ENCODE measurements at places on chromosomes 6 and 20.

DNA sequence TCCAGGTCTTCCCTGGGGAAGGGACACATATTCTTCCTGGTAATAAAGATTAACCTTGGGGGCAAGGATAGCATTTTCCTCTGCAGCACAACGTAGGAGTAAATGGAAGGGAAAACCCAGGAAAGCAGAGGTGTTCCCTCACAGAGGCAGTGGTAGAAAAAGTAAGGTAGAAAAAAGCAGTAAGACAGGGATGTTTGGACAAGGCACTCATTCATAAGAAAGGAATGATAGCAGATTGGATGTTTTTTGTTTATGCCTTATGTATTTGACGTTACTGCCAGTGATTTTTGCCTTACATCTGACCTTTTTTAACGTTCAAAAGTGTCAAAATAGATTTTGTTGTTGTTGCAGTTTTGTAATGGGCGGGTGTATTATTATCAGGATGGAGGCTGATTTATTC lies 395.0 kb downstream of the CDKAL1 start:
- DNase-seq = no peak
- H3K27me3 ChIP-seq = no peaks in the 10 kb centered on the region
- no peak overlapping the region for H3K4me3 ChIP-seq

DNA sequence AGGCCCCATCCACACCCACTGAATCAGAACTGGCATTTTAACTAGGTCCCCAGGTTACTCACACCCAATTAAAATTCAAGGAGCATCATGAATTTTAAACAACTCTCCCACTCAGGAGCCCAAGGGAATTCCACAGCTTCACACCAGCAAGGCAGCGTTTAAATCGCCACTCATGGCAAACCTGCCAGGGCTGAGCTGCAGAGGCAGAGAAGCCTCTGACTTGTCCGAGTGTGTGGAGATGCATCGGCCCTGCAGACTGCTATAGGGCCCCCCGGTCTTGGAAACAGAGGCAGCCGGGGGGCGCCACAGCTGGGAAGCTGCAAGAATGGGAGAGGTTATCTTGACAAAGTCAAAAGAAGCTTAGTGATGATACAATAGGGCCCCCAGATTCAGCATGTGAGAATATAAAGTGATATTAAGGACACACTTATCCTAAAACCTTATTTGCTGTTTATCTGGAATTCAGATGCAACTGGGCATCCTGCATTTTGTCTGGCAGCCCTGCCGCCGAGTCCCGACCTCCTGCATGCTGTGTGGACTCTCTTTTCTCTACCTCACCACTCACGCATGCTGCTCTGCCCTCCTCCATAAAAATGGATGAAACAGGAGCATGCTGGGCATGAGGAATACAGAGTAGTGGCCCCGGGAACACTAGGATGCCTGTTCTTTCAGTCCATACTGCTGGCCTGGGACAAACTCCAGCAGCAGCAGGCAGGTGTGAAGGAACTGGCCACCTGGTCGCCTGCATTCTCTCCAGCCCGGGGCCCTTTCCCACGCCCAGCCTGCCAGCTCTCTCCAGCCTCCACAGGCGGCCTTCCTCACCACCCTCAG lies 126.1 kb downstream of the PXDC1 start:
- DNase-seq = no peak
- no peaks in the 10 kb centered on the region for H3K27me3 ChIP-seq
- H3K36me3 ChIP-seq = no peaks in the 10 kb centered on the region
- H3K27ac ChIP-seq = no peak overlapping the region
- no peaks in the 10 kb centered on the region for H3K4me1 ChIP-seq

GRCh38 chr6:148885925-148886845 lies 139.4 kb downstream of the UST start:
- H3K4me1 ChIP-seq = peaks cover 47% of the 10 kb centered on the region
- no peak for DNase-seq
- no peaks in the 10 kb centered on the region for H3K36me3 ChIP-seq
- H3K27me3 ChIP-seq = no peaks in the 10 kb centered on the region

GRCh38 chr6:28896505-28897368 lies 27.0 kb downstream of the TRIM27 start:
- no peaks in the 10 kb centered on the region for H3K27me3 ChIP-seq
- peak overlapping the region; percentile 59 for H3K4me3 ChIP-seq
- H3K36me3 ChIP-seq = peaks cover 11% of the 10 kb centered on the region
- H3K27ac ChIP-seq = peak overlapping the region; percentile 99
- peaks cover 5% of the 10 kb centered on the region for H3K4me1 ChIP-seq

- H3K4me3 ChIP-seq = no peak overlapping the region
- no peak overlapping the region for H3K27ac ChIP-seq
- DNase-seq = peak; percentile 55
- no peaks in the 10 kb centered on the region for H3K27me3 ChIP-seq
- peaks cover 61% of the 10 kb centered on the region for H3K36me3 ChIP-seq
Measured at GRCh38 chr20:58712806-58713731, 20.5 kb downstream of the NPEPL1 start.

DNA sequence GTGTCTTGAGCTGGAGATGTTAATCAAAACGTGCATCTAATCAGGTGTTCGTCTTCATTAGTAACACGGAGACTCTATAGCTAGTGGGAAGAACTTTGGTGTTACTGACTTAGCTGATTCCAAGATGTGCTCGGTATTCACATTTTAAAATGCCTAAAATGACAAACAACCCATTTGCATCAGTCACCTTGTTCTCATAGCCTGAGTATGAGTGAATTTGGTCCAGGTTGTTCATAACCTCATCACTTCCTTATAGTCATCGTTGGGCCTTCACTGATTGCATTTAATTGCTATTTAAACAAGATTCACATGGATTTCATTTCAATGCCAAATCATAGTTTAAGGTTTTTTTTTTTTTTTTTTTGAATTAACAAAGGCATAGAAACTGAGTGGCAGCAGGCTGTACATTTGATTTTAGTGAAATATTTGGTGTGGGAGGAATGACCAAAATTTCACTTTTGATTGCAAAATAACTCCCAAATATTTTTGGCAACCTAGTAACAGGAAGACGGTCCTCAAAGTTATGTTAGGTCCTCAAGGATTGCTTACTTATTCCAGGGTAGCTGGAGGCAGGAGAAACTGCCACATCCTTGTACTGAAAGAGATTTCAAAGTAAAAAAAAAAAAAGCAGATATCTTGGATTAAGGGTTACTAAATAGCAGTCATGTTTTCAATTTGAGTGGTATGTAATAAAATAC lies 104.7 kb downstream of the JARID2 start:
- H3K27ac ChIP-seq = no peak overlapping the region
- no peaks in the 10 kb centered on the region for H3K36me3 ChIP-seq
- no peak overlapping the region for H3K4me3 ChIP-seq
- no peak for DNase-seq
- no peaks in the 10 kb centered on the region for H3K27me3 ChIP-seq

DNA sequence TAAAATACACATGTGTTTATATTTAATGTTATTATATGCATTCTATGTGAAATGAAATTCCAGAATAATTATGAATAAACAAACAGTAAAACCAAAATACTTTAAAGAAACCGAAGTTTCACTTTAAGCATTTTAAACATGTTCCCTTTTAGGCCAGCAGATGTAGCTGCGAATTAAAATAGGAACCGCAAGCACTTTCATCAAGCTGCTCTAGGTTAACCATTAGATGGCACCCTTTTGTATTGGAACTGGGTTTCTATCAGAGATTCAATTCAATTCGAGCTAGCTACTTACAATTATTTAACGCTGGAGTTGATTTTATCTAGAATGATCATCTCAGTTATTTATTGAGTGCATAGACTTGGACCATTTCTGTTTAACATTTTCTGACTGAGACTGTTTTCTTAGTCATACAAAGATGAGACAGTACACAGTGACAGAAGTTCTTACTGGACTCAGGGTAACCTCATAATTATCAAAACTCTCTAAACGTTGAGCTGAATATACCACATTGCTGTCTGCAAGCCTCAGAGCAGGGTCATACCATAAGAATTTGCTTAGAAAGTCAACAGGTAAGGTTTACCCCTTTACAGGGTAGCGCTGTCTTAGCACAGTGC lies 8.5 kb downstream of the TMEM242 start:
- H3K4me1 ChIP-seq = no peaks in the 10 kb centered on the region
- no peak overlapping the region for H3K27ac ChIP-seq
- peaks cover 19% of the 10 kb centered on the region for H3K36me3 ChIP-seq
- DNase-seq = no peak
- H3K27me3 ChIP-seq = no peaks in the 10 kb centered on the region
- H3K4me3 ChIP-seq = no peak overlapping the region

DNA sequence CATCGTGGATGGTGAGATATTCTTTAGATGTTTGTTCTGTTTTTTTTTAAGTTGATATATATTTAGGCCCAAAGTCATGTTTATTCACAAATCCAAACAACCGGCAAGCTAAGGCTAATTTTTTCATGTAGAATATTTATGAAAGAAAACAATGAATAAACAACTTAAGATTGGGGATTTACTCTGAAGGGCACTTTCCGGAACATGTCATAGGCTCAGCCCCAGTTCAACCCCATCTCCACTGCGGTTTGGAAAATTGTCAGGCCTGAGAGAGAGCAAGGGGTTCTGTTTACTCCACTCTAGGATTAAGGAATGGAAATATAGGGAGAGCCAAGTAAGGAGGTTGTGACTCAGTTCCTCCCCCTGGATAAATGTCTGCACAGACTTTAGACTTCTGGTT lies 18.3 kb downstream of the RPS6KA2 start:
- no peaks in the 10 kb centered on the region for H3K27me3 ChIP-seq
- no peaks in the 10 kb centered on the region for H3K36me3 ChIP-seq
- DNase-seq = no peak
- H3K4me3 ChIP-seq = no peak overlapping the region
- no peaks in the 10 kb centered on the region for H3K4me1 ChIP-seq

- no peaks in the 10 kb centered on the region for H3K4me1 ChIP-seq
- H3K4me3 ChIP-seq = no peak overlapping the region
- no peaks in the 10 kb centered on the region for H3K27me3 ChIP-seq
- H3K36me3 ChIP-seq = no peaks in the 10 kb centered on the region
- DNase-seq = no peak
Measured at GRCh38 chr6:56292505-56293181, 45.3 kb upstream of the COL21A1 start.

GRCh38 chr6:128631031-128631430 lies 110.6 kb upstream of the PTPRK start:
- DNase-seq = no peak
- no peaks in the 10 kb centered on the region for H3K27me3 ChIP-seq
- no peak overlapping the region for H3K4me3 ChIP-seq
- no peaks in the 10 kb centered on the region for H3K36me3 ChIP-seq
- H3K27ac ChIP-seq = no peak overlapping the region
- no peaks in the 10 kb centered on the region for H3K4me1 ChIP-seq

DNA sequence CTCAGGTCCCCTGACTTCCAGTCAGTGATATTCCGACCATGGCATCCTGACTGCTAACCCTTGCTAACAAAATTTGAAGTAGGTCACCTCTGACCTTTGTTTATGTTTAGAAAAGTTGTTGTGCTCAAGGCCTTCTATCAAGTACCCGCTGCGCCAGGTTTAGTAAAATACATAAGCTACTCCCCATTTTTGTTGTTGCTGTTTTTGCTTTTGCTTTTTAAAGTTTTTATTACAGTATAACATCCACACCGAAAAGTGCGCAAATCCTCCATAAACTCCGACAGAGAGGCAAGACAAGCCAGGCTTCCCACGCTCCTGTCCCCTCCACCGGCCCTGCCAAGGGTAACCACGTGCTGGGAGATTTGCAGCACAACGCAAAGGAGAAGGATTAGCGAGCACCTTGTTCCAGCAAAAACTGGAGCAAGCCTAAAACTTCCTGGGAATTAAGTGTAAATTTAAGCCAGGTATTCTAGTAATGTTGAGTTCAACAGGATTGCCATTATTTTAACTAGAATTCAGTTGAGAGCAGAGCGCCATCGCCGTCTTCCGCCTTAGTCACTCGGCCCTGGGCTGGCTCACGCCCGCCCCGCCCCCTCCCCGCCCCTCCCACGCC lies 17.8 kb upstream of the HMGN4 start:
- H3K4me1 ChIP-seq = no peaks in the 10 kb centered on the region
- no peak for DNase-seq
- H3K27me3 ChIP-seq = no peaks in the 10 kb centered on the region
- no peaks in the 10 kb centered on the region for H3K36me3 ChIP-seq

- no peaks in the 10 kb centered on the region for H3K27me3 ChIP-seq
- no peak overlapping the region for H3K4me3 ChIP-seq
- H3K4me1 ChIP-seq = no peaks in the 10 kb centered on the region
- H3K27ac ChIP-seq = no peak overlapping the region
- no peaks in the 10 kb centered on the region for H3K36me3 ChIP-seq
- no peak for DNase-seq
Measured at GRCh38 chr6:137363805-137364138, 130.4 kb downstream of the OLIG3 start.

GRCh38 chr6:13952101-13952500 lies 27.3 kb downstream of the RNF182 start:
- H3K36me3 ChIP-seq = no peaks in the 10 kb centered on the region
- no peaks in the 10 kb centered on the region for H3K27me3 ChIP-seq
- DNase-seq = no peak
- H3K27ac ChIP-seq = no peak overlapping the region

DNA sequence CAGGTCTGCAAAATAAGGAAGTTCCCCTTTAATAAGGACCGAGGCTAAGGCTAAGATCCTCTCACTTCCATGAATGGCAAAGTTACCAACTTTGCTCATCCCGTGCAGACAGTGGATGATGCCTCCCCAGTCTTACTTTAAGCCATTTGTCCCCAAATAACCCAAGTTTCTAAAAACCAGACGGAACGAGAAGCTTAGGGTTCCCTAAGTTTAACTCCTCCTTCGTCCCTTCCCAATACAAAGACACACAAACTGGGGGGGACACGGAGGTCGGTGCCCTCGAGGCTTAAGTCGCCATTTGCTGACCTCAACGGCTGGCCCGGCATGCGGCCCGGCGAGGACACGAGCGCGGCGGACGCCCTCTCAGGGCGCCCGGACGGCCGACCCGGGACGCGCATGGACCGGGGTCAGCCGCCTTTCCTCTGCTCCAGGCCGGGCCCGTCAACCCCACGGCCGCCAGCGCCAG lies 527 bp downstream of the FBXO30 start:
- peak overlapping the region; percentile 96 for H3K27ac ChIP-seq
- H3K4me3 ChIP-seq = peak overlapping the region; percentile 72
- DNase-seq = no peak
- no peaks in the 10 kb centered on the region for H3K27me3 ChIP-seq
- H3K36me3 ChIP-seq = no peaks in the 10 kb centered on the region

- H3K27ac ChIP-seq = no peak overlapping the region
- H3K27me3 ChIP-seq = no peaks in the 10 kb centered on the region
- H3K4me3 ChIP-seq = no peak overlapping the region
- DNase-seq = no peak
Measured at GRCh38 chr20:11128220-11128718, 454.5 kb upstream of the JAG1 start.

GRCh38 chr20:10090588-10091166 lies 55.9 kb downstream of the ANKEF1 start:
- no peaks in the 10 kb centered on the region for H3K4me1 ChIP-seq
- no peaks in the 10 kb centered on the region for H3K27me3 ChIP-seq
- no peak overlapping the region for H3K27ac ChIP-seq
- no peak overlapping the region for H3K4me3 ChIP-seq
- no peaks in the 10 kb centered on the region for H3K36me3 ChIP-seq
- DNase-seq = peak; percentile 37
